ENCODE measurements at places on chromosomes 2 and 18.

DNA sequence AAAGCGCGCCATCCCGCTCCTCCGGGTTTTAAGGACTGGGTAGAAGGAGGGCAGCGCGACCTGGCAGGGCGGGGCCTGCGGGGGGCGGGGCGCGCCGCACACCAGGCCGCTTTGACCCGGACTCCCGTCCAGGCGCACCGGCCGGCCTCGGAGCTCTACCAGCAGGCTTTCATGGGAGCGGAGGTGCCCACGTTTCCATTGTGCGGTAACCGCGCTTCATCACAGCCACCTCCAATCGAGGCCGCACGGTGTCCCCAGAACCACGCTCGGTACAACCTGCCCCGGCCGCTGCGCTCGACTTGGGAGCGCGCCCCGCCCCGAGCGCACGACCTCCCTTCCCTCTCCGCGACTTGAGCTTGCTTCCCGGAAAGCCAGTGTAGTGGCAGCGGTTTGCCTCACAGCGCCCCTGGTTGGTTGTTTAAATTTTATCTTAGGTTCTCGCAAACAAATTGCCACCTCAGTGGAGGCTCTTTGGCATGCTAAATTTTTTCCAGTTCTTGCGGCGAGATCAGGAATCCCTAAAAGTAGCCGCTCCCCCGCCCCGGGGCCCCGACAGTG, 280 bp upstream of the CYP1B1 start:
- peak; percentile 69 for DNase-seq

GRCh38 chr2:43616967-43617680, 19.9 kb upstream of the PLEKHH2 start:
- DNase-seq: no peak

GRCh38 chr2:110116033-110116710, 550 bp upstream of the MALL start:
- no peak for DNase-seq

- no peak for DNase-seq
These were observed 372.4 kb downstream of the ALK start for GRCh38 chr2:29549069-29549380.

DNA sequence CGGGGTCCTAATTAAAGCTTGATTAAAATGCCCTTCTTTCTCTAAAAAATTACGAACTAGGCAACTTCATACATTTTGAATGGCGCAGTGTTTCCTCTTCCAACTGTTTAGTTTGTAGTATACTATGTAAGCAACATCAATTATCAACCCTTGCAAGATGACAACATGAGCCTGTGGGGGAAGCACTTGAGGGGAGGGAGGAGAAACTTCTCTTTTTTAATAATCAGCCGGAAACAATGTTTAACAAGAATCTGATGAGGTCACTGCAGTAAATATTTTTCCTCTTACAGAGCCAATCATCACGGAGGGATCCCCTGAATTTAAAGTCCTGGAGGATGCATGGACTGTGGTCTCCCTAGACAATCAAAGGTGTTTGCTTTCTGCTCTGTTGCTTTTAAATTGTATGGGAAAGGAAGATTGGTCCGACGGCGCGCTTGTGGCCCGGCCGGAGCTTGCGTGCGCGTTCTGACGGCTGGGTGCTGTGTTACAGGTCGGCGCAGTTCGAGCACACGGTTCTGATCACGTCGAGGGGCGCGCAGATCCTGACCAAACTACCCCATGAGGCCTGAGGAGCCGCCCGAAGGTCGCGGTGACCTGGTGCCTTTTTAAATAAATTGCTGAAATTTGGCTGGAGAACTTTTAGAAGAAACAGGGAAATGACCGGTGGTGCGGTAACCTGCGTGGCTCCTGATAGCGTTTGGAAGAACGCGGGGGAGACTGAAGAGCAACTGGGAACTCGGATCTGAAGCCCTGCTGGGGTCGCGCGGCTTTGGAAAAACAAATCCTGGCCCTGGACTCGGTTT, 5.3 kb upstream of the DLX1 start:
- DNase-seq: no peak

- peak; percentile 41 for DNase-seq
These were observed 31.2 kb downstream of the STAMBP start for GRCh38 chr2:73859721-73860586.

DNA sequence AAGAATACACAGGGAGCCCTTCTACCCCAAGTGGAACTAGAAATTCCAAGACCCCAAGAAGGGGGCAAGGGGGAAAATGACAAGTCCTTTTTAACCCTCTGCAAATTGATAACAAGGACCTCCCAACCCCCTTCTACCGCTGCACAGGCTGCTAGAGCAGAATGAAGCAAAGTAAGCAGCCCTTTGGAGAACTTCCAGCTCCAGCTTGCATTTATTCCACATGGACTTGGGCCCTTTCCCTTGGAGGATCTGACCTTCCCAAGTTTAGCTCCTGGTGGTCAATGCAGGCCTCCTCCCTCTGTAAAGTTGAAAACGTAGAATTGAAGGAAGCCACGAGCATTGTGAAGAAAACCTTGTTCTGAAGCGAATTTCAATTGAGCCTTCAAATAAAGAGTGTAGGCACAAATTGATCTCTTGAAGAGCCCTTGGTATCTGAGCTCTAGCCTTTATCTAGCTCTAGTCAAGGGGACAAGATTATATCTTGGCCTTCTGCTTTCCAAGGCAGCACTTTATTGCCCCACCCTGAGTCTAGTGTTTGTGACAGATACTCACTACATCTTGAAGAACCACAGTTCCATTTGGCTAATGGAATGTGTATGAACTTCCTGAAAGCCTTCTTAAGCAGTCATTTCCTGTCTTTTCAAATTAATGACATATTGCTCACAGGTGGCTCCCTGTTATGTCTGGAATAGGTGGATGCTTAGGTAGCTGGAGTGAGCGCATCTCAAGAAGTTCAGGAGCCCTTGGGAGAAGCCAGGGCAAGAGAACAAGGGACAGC, 37.2 kb downstream of the SLC14A2 start:
- no peak for DNase-seq

DNA sequence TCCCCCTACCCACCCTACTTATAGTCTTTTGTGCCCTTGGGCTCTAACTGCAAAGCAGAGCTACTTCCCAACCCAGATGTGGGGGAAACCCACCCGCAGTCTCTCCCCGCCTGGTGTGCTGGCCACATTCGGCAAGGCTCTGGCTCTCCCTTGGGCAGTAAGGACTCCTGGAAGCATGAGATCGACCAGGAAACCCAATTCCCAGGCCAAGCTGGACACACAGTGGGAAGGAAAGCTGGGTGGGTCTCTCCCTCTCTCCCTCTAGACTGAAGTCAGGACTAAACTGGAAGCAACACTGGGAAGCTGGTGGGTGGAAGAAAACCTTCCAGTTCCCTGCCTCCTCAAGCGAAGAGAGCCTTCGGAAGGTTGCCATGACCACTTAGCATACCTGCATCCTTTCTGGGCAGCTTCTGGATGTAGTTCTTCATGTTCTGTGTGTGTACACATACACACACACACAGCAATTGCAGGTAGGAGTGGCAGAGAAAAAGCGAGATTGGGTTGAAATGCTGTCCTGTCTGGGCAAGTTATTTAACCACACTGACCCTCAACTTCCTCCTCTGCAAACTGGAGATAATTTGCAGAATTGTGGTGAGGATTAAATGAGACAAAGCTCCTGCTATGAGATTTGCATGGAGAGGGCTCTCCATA, 33.9 kb downstream of the ZBTB7C start:
- no peak for DNase-seq

DNA sequence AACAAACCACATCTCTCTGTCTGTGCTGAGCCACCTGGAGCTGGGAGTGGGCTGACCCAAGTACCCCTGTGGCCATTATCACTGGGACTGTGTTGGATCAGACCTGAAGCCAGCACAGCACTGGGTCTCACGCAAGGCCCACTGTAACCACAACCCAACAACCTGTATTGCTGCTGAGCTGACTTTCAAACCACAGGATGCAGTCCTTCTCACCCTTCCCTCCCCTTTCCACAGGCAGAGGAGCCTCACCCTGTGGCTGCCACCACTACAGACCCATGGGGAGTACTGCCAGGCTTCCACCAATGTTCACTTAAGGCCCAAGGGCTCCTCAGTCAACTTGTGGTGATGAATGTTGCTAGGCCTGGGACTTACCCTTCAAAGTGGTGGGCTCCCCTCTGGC, 135.7 kb downstream of the DIS3L2 start:
- no peak for DNase-seq
